Activated CD4-positive, alpha-beta T cell treated with anti-CD3 and anti-CD28 coated beads for 36 hours (primary cell): ENCODE measurements at places on chromosomes 1 and 21. TPM values are rescaled to one million over a fixed set of nuclear protein-coding genes. Genes with fewer than 3 reads are reported as not detected.

Gene COL16A1
- not detected for total RNA-seq

GRCh38 chr1:87263281-87263680 is 65.4 kb upstream of the LMO4 start:
- DNase-seq: no peak

GRCh38 chr1:29451368-29451892 is 215.1 kb downstream of the PTPRU start:
- no peak for DNase-seq

DNA sequence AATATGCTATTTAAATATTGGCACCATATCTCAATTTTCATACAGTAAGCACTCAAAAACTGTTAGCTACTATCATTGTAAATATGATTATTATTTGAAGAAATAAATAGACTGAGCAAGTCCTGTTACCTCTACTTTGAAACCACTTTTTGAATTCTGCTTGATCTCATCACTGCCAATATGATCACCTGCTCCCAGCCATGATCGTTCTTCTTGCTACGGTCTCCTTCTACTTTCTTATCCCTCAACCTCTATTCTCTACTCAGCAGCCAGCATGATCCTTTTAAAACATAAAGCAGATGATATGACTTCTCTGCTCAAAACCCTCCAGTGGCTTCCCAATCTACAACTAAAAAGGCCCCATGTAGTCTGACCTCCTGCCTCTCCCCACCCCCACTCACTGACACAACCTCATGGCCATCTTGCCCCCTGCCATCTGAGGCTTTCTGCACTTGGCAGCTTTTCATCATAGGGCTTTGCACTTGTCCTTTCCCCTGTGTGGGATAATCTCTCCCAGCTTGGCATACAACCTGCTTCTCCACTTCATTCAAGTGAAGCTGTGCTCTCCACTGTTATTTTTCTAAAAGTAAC is 27.2 kb downstream of the CD34 start:
- DNase-seq: peak; percentile 55

DNA sequence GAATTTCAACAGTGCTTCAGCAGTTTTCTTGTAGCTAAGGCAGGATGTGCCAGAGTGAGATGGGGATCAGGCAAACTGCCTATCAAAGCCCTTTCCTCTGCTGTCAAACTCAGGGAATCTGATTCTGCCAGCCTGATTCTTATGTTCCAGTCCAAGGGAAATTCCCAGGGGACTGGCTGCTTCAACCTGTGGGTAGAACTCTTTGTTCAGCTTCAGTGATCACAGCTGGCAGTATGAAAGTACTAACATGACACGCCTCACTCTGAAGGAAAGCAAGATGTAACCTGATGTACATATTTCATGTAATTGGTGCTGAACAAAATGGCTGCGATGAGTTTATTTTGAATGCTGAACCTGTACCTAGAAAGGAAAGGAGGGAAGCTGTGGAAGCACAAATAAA is 40.1 kb upstream of the SLC5A9 start:
- DNase-seq: no peak

DNA sequence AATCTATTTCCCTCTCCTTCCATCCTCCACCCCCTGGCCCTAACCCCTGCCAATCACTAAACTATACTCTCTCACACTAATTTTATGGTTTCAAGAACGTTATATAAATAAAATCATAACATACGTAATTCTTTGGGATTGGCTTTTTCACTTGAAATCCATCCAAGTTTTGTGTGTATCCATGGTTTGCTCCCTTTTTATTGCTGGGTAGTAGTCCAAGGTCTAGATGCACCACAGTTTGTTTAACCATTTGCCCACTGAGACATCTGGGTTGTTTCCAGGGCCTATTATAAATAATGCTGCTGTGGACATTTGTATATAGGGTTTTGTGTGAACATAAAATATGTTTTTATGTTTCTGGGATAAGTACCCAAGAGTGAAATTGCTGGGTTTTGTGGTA is 61.4 kb downstream of the TEX35 start:
- no peak for DNase-seq

DNA sequence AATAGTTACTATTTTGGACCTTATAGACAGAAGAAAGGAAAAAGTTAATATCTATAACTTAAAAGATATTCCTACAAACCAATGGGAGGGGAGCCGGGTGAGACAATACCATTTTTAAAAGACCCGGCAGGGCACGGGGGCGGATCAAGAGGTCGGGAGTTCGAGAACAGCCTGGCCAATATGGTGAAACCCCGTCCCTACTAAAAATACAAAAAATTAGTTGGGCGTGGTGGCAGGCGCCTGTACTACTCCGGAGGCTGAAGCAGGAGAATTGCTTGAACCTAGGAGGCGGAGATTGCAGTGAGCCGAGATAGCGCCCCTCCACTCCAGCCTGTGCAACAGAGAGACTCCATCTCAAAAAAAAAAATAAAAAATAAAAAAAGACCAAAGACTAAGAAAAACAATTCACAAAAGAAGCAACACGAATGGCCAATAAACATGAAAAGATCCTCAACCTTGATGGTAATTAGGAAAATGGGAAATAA is 1.2 kb upstream of the PSMB2 start:
- DNase-seq: peak; percentile 43

DNA sequence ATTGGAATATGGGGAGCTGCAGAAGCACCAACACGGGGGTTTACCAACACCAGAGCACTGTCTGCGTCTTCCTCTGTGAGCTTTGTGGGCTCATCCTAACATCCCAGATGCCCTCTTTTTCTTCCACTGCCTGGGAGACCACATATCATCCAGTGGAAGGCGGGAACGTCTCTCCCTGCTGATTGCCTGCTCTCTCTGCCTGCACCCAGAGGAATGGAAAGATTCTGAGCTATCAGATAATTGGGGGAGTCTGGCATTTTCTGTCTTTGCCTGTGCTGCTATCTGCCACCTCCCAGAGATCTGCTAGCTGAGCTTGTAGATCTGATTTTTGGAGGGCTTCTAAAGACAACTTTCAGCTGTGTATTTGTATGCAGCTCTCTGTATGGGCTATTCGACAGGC is 166.2 kb upstream of the PLXNA2 start:
- DNase-seq: no peak

- no peak for DNase-seq
Measured at GRCh38 chr1:176866011-176866714, 298.3 kb downstream of the ASTN1 start.

Gene LIPI
- not detected for total RNA-seq

Gene RNU5D-1
- not detected for total RNA-seq

GRCh38 chr1:167871331-167871730 is 42.6 kb downstream of the ADCY10 start:
- no peak for DNase-seq

- DNase-seq: peak; percentile 72
Measured at GRCh38 chr1:148372731-148373130, 110.4 kb downstream of the PPIAL4G start.

DNA sequence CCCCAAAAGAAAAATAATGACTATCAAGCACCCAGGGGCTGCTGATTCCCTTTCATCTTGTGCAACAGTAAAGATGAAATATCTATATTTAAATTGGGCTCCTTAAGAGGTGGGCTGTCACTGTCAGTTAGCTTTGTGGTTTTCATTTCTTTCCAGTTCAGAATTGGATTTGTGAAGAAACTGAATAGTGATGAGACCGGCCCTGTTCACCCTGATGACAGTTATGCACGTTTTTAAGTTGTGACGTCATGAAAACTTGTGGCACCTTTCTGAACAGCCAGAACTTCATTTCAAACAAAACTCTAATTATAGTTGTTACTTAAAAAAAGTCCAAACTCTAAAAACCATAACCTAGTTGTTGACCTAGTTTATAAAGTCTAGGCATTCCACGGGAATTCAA is 125.9 kb downstream of the RUNX1 start:
- DNase-seq: no peak

DNA sequence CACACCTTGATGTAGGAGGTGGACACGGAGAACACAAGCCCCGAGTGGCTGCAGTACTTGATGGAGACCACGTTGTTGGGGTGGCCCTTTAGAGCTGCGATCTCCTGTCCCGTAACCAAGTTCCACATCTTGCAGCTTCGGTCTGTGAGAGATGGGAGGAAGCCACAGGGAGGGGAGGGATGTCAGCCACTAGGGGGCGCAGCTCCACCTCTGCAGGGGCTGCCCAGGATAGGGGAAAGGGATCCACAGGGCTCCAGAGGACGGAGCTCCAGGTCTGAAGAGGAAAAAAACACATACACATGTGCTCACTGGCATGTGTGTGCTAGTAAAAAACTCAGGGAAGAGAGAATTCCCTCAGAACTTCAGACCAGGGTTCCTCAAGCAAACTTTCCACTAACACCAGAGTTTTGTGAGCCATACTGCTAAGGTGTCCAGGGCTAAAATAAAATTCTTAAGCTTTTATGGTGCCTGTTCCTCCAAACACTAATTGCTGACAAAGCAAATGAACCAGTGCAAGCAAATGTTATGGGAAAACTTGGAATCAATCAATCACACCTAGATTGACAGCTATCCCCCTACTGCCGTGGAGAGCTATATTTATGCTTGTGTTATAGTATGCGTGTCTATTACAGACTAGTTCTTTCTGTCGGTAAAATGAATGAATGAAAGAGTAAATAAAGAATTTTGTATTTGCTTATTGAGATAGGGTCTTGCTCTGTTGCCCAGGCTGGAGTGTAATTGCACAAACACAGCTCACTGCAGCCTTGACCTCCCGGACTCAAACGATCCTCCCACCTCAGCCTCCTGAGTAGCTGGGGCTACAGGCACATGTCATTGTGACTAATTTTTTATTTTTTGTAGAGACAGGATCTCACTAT is 43.7 kb downstream of the KIF21B start:
- peak; percentile 86 for DNase-seq
